Activated CD4-positive, alpha-beta memory T cell treated with anti-CD3 and anti-CD28 coated beads for 36 hours (primary cell): ENCODE measurements at places on chromosomes 7 and 10.

GRCh38 chr7:78429878-78430277, 631.3 kb downstream of the PHTF2 start:
- DNase-seq: no peak

GRCh38 chr10:117134056-117134305, 4.1 kb downstream of the VAX1 start:
- DNase-seq: no peak

- DNase-seq: peak; percentile 82
Measured at GRCh38 chr10:119496273-119496672, 46.2 kb downstream of the RGS10 start.

- no peak for DNase-seq
Measured at GRCh38 chr10:91709394-91709798, 76.5 kb upstream of the PPP1R3C start.

- no peak for DNase-seq
Measured at GRCh38 chr7:107080099-107080505, 35.6 kb downstream of the PRKAR2B start.

DNA sequence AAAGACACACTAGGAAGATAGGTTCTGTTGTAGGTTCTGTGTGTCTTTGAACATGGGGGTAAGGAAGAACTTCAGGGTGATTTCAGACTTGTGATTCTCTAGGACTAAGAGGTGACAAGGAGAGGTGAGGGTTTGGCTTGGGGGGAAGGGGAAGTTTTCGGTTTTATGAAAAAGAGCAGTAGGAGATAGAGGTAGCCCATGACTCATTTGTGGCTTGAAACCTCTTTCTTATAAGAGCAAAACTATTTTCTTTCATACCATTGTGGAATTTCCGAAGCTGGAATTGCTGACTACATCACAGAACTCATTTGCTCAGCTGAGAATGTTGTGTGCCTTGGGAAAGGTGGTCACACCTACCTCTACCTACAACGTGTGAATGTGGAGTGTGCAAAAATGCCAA, 39.6 kb upstream of the IKZF1 start:
- peak; percentile 63 for DNase-seq

DNA sequence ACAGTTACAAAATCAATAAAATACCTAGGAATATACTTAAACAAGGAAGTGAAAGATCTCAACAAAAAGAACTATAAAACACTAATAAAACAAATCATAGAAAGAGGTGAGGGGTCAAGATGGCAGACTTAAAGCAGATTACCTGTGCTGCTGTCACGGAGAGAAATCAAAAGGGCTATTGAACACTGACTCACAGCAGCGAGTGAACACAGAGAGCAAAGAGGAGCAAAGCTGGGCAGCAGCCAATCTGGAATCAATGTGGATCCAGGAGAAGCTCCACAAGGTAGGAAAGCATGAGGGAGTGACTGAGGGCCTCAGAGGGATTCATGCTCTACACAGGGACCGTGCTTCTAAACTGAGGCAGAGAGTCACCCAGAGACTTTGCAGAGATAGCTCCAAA, 562.0 kb upstream of the SEMA3D start:
- DNase-seq: no peak

GRCh38 chr7:88361357-88361756, 54.7 kb upstream of the STEAP4 start:
- DNase-seq: no peak

DNA sequence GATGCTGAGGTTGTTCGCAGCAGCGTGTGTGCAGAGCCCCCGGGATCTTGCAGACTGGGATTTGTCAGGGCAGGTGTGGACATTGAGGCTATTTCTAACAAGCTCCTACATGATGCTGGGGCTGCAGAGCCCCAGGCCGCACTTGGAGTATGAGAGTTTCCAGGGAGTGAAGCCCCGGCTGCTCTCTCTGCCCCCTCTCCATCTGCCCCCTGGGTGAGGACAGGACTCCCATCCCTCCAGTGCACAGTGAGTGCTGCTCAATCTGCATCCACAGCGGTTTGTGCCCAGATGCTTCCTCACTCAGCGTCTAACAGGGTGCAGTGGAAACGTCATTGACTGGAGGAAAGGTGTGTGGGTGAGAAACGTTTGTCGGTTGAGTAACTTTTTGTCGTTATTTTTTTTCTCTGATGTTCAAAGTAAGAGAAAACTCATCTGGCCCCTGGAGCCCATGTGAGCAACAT, 25.3 kb downstream of the IL2RA start:
- DNase-seq: peak; percentile 53

- DNase-seq: peak; percentile 5
Measured at GRCh38 chr10:42971251-42971599, 105.6 kb upstream of the RET start.

DNA sequence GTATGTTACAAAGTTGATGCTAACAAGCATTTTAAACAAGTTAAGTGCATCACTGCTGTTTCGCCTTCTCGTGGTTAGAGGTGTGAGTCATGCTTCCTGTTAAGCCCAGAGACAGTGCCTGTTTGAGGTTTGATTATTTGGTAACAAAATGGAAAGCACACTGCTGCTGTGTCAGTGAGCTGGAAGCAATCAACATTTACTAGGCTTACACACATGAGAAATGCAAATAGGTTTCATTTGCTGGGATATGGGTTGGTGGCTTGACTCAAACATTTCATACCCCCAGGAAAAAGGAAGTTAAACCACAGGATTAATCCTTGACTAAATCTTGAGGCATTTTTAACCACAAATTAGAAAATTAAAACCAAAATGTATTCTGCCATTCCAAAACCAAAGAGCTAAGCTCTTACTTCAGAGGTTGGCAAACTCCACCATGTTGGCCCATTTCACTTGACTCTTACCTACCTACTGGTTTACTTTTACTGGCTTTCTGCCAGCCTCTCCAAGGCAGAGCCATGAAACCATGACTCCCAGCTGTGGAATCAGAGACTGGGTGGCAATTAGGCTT, 139.2 kb downstream of the ETV1 start:
- DNase-seq: peak; percentile 63

DNA sequence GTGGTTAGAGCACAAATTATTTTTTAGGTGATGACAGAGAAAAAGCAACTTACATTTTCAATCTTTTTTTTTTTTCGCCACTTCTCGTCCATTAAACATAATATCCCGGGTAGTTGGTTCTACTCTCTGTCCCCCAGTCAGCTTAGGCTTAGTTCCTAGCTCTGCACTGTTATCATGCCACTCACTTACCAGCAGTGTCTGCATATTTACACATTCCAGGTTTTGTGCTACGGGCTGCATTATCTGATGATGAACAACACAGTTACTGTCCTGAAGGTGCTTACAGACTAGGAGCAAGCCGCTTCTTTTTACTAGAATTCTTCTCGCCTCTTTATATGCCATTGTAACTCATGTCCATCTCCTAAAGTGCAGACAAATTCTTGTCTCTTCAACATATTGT, 121.8 kb upstream of the NPVF start:
- no peak for DNase-seq

DNA sequence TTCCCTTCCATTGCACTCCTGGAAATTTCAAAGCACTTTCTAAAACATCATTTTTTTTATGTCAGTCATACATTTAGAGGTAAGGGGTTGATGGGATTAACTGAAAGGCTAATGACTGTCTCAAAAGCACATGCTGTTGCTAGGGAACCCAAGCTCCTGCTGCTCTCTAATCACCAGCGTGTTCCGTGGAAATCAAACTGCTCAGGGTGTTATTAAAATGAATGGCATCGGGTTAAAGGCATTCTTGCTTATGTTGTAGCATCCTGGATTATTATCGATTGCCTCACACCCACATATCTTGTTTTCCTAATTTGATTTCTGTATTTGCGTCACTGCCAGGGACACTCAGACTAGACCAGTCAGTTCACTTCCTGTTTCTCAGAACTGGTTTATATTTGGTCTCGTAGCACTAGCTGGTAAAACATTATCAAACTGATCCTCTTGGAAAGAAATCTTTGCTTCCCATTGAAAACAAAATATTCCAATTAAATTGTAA, 216.5 kb upstream of the MKLN1 start:
- peak; percentile 33 for DNase-seq

GRCh38 chr7:140403878-140404564, at the start of gene RAB19:
Gene RAB19, plus strand, starts transcription at chr7:140404058. Its CDS starts 3,589 bp downstream, at chr7:140407647.
- DNase-seq: peak; percentile 61

GRCh38 chr7:142835487-142835886, 19.4 kb upstream of the EPHB6 start:
- DNase-seq: no peak

DNA sequence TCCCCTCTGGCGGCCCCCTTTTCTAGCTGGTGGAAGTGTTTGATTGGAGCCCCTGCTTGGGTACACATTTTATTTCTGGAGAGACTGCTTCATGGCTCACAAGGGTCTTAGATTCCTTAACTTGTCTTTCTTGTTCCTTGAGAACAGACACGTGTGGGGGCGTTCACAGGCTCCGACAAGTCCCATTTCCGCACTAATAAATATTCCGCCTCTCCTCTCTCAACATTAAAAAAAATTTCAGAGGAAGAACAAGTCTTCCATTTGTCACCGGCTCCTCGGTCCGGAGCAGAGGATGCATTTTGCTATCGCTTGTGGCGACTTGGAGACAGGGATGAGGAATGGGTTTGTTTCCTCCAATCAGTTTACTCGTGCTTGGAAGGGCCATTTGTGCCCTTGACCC, 134.0 kb upstream of the PODXL start:
- DNase-seq: no peak

DNA sequence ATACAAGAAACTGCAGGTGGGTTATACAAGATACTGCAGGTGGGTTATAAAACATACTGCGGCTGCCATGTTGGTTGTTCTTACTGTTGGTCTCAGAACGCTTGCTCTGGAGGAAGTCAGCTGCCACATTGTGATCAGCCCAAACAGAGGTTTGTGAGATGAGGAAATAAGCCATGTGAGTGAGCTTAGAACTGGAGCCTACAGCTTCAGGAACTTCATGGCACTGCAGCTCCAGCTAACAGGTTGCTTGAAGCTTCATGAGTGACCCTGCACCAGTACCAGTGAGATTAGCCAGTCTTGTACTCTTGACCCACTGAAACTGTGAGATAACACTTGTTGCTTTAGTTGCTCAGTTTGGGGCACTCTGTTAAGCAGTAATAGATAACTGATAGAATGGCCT, 74.5 kb upstream of the PRKCQ start:
- no peak for DNase-seq

GRCh38 chr7:68014031-68014736, 1017.6 kb downstream of the TYW1 start:
- no peak for DNase-seq

GRCh38 chr10:75229971-75230370, 5.8 kb downstream of the COMTD1 start:
- no peak for DNase-seq

DNA sequence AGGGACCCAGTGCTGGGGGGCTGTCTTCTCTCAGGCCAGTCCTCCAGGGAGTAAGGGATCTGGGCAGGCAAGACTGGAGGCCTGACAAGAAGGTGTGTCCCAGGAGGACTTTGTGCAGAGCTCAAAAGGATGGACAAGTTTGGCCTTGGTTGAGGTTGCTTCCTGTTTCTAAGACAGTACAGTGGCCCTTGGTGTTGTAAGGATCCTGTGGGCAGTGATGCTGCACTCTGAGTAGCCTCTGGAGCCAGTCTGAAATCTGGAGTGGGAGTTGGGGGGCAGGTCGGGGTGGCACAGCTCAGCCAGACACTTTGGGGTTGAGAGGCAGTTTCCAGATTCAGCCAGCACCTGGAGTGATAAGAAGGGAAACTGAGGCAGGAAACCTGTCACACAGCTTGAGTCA, 139.2 kb upstream of the ZMIZ1 start:
- no peak for DNase-seq

DNA sequence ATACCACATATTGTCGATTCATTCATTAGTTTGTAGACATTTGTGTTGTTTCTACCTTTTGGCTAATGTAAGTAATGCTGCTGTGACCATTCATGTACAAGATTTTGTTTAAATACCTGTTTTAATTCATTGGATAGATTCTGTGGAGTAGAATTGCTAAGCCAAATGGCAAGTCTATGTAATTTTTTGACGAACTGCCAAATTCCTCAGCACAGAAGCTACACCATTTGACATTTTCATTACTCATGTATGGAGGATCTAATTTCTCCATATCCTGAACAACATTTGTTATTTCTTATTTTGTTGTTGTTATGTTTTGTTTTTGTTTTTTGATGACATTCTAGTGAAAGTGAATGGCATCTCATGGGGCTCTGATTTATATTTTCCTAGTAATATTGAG, 1351.3 kb upstream of the SORCS1 start:
- DNase-seq: no peak

DNA sequence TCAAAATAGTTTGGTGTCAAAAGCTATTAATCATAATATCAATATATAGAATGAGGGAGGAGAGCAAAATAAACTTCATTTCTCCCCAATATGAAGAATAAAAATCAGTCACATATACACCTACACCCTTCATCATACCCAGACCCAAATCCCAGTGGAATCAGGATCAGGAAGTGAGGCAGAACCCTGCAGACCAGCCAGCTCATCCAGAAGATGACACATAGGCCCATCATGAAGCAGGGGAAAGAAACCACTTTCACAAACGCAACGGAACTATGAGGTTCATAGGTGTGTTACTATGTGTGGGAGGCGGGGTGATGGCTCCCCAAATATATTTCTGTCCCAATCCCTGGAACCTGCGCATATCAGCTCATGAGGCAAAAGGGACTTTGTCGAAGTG, 89.0 kb downstream of the RSU1 start:
- no peak for DNase-seq

- no peak for DNase-seq
Measured at GRCh38 chr10:48725708-48726107, 41.0 kb downstream of the WDFY4 start.
